ENCODE measurements at places on chromosomes 1 and 21.

GRCh38 chr1:245588116-245588639 is 433.4 kb downstream of the KIF26B start:
- no peaks in the 10 kb centered on the region for H3K36me3 ChIP-seq
- no peaks in the 10 kb centered on the region for H3K27me3 ChIP-seq
- no peak for DNase-seq

- H3K27me3 ChIP-seq: no peaks in the 10 kb centered on the region
- H3K4me1 ChIP-seq: no peaks in the 10 kb centered on the region
- H3K27ac ChIP-seq: no peak overlapping the region
- no peaks in the 10 kb centered on the region for H3K36me3 ChIP-seq
- H3K4me3 ChIP-seq: no peak overlapping the region
- DNase-seq: no peak
Measured at GRCh38 chr1:101027194-101027772, 1.7 kb upstream of the DPH5 start.

- H3K27ac ChIP-seq: no peak overlapping the region
- H3K4me1 ChIP-seq: no peaks in the 10 kb centered on the region
- no peak overlapping the region for H3K4me3 ChIP-seq
- H3K36me3 ChIP-seq: no peaks in the 10 kb centered on the region
- DNase-seq: no peak
Measured at GRCh38 chr1:183323849-183324683, 94.1 kb downstream of the NMNAT2 start.

DNA sequence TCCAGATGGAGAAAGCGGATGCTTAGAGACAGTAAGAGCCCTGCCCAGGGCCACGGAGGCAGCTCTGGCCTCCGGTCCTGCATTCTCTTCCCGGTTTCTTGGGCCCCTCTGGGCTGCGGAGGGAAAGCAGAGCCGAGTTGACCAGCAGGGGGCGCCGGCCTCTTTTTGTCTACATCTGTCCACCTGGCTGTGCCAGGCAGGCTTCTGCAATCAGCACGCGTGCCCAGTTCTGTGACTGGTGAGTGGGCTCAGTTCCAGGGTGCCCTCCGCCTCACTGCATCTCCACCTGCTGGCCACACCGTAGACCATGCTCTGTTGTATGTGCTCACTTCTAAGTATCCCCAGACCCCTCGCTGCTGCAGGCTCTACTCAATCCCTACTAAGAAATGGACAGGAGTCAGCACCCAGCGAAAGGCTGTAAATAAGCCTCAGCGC is 6.7 kb upstream of the HUNK start:
- no peaks in the 10 kb centered on the region for H3K4me1 ChIP-seq
- no peaks in the 10 kb centered on the region for H3K27me3 ChIP-seq

DNA sequence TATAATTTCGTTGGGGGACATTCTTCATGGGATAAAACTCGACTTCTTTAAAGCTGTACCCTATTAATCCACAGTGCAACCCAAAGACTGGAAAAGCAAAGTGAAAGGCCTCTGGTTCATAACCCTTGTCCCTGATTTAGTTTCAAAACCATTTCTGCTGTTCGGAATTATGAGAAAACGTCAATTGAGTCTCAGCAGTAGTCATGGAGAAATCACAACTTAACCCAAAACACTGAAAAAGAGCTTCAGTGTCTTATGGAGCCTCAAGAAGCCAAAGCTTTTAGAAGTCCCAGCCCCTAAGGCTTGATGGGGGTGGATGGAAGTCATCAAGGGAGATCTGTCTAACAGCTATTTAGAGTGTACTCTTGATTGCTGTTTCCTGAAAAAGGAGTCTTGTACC is 73.5 kb upstream of the VCAM1 start:
- H3K27me3 ChIP-seq: no peaks in the 10 kb centered on the region
- DNase-seq: no peak
- H3K36me3 ChIP-seq: no peaks in the 10 kb centered on the region
- no peak overlapping the region for H3K4me3 ChIP-seq
- no peak overlapping the region for H3K27ac ChIP-seq

DNA sequence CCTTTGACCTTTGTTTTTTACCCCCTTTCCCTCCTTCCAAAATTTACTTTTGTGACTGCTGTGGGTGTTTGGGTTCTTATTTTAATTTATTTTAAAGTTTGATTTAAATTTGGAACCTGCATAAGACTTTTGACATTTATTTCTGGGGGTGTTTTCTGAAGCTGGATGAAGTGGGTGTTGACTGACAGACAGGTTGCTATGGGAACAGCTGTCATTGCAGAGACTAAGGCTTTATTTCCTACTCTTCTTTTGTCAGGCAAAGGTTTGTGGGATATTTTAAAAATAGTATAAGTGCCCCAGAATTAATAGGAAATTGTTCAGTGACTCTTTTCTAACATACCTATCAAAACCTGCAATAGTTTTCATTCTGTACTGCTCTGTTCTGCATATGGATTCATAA is 290.8 kb upstream of the ESRRG start:
- DNase-seq: no peak
- H3K27ac ChIP-seq: no peak overlapping the region
- no peaks in the 10 kb centered on the region for H3K27me3 ChIP-seq

- H3K36me3 ChIP-seq: no peaks in the 10 kb centered on the region
- H3K27ac ChIP-seq: no peak overlapping the region
- no peaks in the 10 kb centered on the region for H3K4me1 ChIP-seq
- peaks cover 10% of the 10 kb centered on the region for H3K27me3 ChIP-seq
- no peak for DNase-seq
Measured at GRCh38 chr1:171254859-171255258, 6.6 kb downstream of the FMO1 start.

DNA sequence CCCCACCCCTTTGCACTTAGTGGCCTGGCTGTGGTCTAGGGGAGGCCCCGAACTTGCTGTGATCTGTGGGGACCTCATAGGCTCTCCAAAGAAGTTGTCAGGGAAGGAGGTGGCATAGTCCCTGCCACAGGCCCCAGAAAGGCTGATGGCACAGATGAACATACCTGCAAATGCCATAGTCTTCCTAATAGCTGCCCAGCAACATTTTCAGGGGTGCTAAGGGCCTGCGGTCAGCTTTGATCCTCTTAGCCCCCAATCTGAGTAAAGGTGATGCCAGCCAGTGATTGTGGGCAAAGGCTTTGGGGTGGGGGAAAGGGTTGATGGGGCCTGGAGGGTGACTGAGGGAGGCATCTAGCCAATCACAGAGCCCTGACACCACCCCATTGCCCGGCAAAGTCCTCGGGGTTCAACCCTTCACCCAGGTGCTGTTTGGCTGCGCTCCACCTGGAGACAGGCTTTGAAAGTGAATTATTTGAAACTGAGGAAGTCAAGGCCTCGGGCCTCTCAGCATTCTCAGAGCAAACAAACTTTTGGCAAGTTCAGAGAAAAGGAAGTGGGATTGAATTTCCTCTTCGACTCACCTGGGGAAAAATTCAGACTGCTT is 35.8 kb downstream of the PAX7 start:
- peaks cover 38% of the 10 kb centered on the region for H3K27me3 ChIP-seq
- no peaks in the 10 kb centered on the region for H3K4me1 ChIP-seq
- no peak for DNase-seq
- no peak overlapping the region for H3K4me3 ChIP-seq
- H3K27ac ChIP-seq: no peak overlapping the region

- H3K27me3 ChIP-seq: no peaks in the 10 kb centered on the region
- no peak overlapping the region for H3K27ac ChIP-seq
- H3K4me3 ChIP-seq: no peak overlapping the region
- no peak for DNase-seq
Measured at GRCh38 chr1:186768906-186769305, 59.8 kb upstream of the PLA2G4A start.
